ENCODE measurements at places on chromosomes 3 and 15.

GRCh38 chr3:129162729-129163579, 2.1 kb upstream of the ISY1 start:
- no peak for DNase-seq

DNA sequence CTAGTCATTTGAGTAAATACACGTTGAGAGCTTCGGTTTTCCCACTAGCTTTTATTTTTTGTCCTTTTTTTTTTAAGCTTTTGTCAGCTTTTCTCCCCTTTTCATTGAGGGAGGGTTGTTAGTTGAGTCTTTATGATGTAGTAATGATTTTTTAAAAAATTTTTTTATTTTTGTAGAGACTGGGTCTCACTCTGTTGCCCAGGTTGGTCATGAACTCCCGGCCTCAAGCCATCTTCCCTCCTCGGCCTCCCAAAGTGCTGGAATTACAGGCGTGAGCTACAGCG, 688 bp downstream of the ZSCAN2 start:
- no peak for DNase-seq

GRCh38 chr3:34889641-34890040, 749.7 kb upstream of the ARPP21 start:
- DNase-seq, result no peak

GRCh38 chr15:39539466-39539865, 41.4 kb upstream of the THBS1 start:
- DNase-seq, result no peak

- DNase-seq, result no peak
Measured at GRCh38 chr15:87345961-87346360, 910.6 kb downstream of the NTRK3 start.

- no peak for DNase-seq
Measured at GRCh38 chr3:127390365-127391025, 102.6 kb upstream of the PRR20G start.

DNA sequence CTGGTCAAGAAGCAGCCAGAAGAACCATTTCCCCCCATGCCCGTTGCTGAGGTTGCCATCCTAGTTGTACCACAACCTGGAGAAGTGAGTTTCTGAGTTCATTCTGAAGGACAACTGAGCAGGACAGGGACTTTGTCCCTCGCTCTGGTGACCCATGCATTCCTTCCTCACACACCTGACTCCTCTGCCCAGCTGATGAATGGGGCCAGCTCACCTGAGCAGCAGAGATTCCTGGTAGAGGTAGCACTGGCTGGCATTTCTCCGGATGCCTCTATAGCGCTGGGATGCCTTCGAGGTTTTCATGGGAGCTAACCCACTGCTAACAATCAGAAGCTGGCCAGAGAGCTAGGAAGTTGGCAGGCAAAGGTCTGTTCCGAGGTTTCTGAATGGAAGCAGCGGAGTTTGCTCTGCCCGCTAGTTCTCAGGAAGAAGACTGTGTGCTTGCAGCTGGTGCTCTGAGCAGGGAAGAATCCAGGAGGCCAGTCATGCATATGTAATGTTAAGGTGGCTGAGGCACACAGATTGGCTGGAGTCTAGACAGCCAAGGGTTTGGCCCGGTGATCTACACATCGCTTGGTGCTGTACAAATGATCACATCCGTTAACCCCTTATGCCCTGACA, at the start of gene TMC3:
TMC3 (minus strand) TSS at position 439 of the 621 bp plus-strand sequence; CDS start at position 303, 136 bp downstream.
- DNase-seq, result no peak

DNA sequence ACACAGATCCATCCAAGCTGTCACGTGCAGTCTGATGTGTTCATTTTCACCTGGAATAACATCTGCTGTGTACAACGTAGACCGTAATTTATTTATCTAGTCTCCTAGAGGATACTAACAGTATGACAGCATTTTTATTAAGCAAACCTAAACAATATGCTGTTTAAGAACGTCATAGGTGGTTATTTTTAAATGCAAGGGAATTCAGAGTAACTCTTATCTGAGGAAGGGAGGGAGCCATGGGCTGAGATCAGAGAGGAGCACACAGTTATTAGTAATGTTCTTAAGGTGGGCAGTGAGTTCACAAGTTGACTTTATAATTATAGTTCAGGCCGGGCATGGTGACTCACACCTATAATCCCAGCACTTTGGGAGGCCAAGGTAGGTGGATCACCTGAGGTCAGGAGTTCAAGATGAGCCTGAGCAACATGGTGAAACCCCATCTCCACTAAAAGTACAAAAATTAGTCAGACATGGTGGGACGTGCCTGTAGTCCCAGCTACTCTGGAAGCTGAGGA, 193.6 kb downstream of the UACA start:
- DNase-seq, result no peak

- DNase-seq, result no peak
Measured at GRCh38 chr3:156341332-156341731, 213.6 kb downstream of the SSR3 start.

DNA sequence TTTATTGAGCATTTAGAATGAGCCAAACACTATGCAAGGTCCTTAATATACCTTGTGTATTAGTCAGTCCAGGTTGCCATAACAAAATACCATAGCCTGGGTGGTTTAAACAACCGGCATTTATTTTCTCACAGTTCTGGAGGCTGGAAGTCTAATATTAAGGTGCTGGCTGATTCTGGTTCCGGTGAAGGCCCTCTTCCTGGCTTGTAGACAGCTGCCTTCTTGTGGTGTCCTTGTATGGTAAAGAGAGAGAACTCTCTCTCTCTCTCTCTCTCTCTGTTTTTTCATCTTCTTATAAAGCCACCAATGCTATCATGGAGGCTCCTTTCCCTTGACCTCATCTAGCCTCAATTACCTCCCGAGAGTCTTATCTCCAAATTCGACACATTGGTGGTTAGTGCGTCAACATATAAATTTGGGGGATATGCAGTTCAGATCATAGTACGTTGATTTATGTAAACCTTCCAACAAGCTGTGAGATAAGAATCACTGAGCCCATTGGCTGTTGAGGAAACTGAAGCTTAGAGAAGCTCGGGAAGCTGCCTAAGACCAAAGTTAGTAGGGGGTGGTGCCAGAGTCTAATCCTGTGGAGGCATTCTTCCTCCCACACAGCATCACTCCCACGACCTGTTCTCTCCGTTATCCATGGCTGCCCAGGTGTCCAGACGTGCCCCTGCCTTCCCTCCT, 298.0 kb upstream of the PROK2 start:
- no peak for DNase-seq

DNA sequence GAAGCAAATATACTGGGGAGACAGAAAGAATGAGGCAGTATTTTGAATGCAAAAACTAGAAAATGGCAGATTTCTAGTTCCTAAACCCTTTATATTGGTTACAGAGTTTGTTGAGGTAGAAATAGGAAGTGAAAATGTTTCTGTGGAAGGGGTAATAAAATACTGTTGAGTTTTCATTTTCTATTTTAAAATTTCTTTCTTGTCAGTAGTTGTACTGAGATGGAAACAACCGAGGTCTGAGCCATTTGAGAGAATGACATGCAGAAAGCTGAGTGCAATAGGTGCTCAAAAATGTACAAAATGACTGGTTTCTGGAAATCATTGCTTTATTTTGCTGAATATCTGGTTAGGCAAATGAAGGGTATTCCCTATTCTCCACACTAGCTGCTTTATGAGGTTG, 361.4 kb downstream of the CHL1 start:
- DNase-seq, result no peak

DNA sequence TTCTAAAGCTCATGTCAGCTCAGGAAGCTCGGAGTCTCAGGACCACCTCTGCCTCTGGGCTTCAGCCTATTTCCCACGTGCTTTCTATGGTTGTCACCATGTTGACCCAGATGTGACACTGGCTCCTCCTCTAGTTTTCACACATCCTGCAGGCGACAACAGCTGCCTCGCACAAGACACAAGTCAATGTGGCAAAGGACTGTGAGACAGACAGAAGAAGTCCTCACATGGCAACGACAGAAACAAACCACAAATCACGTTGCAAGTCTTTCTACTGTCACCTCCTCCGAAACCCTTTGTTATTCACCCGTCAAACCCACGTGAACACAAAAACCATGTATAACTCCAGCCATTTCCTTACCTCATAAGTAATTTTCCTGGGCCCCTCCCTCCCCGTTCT, 194.5 kb downstream of the MEX3B start:
- no peak for DNase-seq

DNA sequence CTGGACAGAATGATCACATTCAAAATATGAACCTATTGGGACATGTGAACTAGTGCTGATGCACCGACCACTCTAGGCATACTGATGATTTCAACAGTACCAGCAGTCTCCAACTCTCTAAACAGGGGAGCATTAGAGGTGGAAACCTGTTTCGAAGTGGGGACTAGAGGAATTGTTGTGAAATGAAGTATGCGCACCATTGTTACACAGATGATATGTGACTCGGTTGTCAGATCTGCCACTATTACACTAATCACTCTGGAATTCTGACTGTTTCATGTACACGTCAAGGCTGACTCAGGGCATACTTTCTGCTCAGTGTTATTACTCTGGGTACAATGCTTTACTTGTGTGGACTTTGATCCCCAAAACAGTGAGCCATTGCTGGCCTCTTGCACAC, 198.2 kb upstream of the UBE2E2 start:
- DNase-seq, result peak; percentile 67

Data from HS-5 (cell line).